ENCODE measurements at places on chromosomes 1 and 21.

GRCh38 chr1:153614189-153614900 lies 1.4 kb upstream of the S100A16 start:
- no peak for DNase-seq

DNA sequence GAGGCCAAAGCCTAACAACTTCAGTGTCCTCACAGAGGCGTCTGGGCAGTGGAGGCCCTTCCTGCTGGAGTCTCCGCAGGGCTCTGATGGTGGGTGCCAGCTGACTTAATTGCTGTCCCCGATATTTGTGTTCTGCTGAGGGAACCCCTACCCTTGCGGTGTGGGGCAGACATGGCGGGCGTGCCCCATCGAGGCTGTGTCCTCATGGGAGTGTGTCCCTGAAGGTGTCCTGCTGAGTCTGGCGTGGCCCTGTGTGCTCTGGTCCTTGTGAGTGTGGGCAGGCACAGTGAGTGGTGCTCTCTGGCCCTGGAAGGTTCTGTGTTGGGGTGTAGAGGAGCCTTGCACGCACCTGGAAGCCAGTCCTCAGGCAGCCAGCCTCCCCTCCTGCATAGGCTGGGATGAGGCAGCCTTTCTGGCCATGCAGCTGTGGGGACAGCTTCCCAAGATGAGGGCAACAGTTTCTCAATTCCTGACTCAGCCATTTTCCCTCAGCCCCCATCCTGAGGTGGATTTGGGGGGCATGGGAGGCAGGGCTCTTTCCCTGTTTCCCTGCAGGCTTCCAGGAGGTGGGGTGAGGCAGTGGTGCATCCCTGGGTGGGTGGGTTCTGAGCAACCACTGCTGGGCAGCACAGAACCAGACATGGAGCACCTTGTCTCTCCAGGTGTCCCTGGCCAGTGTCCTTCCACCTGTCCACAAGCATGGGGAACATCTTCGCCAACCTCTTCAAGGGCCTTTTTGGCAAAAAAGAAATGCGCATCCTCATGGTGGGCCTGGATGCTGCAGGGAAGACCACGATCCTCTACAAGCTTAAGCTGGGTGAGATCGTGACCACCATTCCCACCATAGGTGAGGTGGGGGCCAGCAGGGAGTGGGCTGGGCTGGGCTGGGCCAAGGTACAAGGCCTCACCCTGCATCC lies 6.5 kb downstream of the C1orf35 start:
- no peak for DNase-seq

DNA sequence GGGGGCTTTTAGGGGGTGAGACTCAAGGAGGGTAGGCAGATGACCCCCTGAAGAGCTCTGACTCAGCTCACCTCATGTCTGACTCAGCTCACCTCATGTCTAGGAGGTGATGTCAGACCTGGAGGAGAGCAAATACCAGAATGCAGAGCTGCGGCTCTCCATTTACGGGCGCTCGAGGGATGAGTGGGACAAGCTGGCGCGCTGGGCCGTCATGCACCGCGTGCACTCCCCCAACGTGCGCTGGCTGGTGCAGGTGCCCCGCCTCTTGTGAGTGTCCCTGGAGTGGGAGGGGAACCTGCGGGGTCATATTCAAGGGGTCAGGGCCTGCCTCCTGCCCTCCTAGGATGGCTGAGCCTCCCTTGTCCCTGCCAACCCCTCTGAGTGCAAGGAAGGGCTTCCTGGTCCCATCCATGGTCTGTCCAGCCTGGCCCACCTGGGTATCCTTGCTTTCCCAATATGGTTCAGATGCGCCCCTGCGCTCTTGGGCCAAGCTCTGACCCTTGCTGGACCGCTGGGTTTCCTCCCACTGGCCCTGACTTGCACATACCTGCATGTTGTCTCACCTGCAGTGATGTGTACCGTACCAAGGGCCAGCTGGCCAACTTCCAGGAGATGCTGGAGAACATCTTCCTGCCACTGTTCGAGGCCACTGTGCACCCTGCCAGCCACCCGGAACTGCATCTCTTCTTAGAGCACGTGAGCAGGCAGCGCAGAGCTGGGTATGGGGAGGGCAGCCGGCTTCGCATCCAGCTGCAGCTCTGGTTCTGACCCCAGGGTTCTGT lies 9.1 kb downstream of the AMPD2 start:
- DNase-seq: no peak

GRCh38 chr1:203408486-203409481 lies 57.9 kb upstream of the FMOD start:
- DNase-seq: no peak

All from stimulated activated CD4-positive, alpha-beta T cell treated with anti-CD3 and anti-CD28 coated beads, Interleukin-4, amount 100 ng/mL, for 24 hours (primary cell).